ENCODE measurements at places on chromosomes 16 and 17.

- DNase-seq: no peak
These were observed 36.2 kb downstream of the DGKE start for GRCh38 chr17:56870081-56870651.

GRCh38 chr17:45022655-45023339, 28.6 kb downstream of the DCAKD start:
- DNase-seq: no peak

- DNase-seq: no peak
These were observed 86.9 kb downstream of the MRM3 start for GRCh38 chr17:869086-869485.

GRCh38 chr17:47763913-47764582, 31.0 kb downstream of the TBX21 start:
- no peak for DNase-seq

GRCh38 chr16:13961099-13961811, 41.3 kb downstream of the ERCC4 start:
- peak; percentile 27 for DNase-seq

DNA sequence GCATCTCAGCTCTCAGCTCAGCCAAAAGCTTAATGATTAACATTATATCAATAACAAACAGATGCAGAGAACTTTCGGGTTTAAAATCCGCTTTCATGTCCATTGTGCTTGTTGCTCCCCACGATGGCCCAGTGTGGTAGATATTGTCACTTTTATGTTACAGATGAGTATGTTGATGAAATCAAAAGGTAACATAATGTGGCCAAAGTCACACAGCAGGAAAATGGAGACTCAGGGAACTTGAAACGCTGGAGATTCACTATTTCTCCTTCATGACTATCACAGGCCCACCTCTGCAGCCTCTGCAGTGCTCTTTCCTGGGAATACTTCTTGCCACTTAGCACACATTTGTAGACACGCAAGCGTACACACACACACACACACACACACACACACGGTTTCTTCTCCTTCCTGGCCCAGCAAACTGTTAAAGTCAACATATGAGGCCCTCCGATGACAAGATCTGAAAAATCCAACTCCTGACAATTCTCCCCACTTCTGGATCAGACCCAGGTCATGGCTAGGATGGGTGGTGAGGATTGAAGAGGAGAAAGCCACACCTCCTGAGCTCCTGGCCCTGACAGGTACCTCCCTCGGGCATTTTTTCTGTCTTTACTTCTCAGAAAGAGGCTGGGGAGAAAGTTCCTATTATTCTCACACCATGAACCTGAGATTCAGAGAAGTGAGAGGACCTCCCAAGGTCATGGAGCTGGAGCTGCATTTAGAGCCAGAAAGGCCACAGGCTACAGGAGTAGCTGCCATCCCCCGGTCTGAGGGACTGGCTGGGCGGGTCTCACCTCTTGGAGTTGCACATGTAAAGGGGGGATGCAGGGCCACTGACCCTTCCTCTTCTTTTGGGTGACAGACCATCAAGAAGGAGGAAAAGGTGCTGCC, 9.7 kb downstream of the DRC7 start:
- DNase-seq: no peak

GRCh38 chr16:46808997-46809396, 22.0 kb downstream of the C16orf87 start:
- no peak for DNase-seq

DNA sequence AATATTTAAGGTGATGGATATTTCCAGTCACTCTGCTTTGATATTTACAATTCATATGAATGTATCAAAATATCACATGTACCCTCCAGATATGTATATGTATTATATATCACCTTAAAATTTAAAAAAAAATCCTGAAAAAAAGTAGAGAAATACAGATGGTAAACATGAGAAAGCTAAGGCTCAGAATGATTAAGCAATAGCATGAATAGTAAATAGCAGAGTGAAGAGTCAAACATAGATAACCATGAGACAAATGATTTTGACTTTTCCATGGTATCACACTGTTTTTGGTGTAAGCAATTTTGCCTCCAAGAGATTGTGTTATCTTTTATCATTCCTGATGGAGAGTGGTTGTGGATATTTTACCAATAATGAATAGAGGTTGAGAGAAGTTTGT, 868.8 kb downstream of the CDH11 start:
- DNase-seq: no peak

DNA sequence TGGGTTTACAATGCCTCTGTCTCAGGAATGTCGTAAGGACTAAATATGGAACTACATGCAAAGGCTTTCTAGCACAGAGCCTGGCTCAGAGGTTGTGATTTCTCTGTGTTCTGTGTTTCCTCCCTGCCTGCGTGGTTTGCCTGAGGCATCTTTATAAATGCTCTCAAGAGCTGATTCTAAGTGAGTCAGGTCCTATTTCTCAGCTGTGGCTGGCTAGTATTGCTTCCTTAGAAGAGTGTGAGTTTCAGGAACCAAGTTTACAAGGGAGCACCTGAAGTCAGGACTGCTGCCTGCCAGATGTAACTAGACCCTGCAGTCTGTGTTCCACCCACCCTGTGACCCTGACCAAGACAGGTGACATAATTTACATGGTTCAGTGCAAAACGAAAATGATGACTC, 8.0 kb upstream of the CCL1 start:
- DNase-seq: no peak

DNA sequence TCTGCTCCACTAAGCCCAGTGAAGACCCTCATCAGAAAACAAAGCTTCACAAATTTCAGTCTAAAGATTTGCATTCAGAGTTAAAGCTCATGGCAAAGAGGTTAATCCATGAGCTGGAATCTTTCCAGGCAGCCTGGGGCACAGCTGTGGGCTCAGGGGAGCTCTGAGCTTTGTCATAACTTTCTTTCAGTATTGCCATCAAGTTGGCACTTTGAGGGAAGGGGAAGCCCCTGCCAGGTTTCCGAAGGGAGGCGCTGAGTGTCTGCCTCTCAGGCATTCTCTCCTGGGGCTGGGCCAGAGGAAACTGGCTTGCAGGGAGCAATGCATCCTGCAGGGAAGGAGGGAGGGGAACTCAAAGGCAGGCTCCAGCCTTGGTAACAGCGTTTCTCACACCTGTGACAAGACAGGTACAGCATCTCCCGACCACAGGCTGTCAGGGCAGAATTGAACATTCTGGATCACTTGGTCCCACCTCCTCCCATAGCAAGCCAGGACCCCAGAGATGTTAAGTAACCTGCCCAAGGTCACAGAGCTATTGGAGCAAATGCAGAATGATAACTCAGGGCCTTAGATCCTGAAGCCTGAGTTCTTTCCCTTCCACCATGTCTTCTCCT, 3.9 kb downstream of the LPO start:
- no peak for DNase-seq

- DNase-seq: no peak
These were observed 418.5 kb upstream of the EEF2KMT start for GRCh38 chr16:5516115-5516514.

GRCh38 chr16:12570046-12570618, 233.6 kb downstream of the CPPED1 start:
- DNase-seq: no peak
